ENCODE measurements at places on chromosomes 6 and 20. TPM values are rescaled to one million over a fixed set of nuclear protein-coding genes. Genes with fewer than 3 reads are reported as not detected.

Gene CCM2L
- total RNA-seq: 6.4 TPM

Gene L3MBTL1
- 15.3 TPM for total RNA-seq

Gene DEFB124
- total RNA-seq: not detected

Gene ELOVL2
- total RNA-seq: 0.41 TPM

Gene MGME1
- total RNA-seq: 7.4 TPM

Gene SLC44A4
- 5.8 TPM for total RNA-seq

Gene RGS17
- 3.4 TPM for total RNA-seq

Gene SLC17A2
- total RNA-seq: not detected

Gene MCCD1
- total RNA-seq: not detected

- H3K27me3 ChIP-seq: no peaks in the 10 kb centered on the region
- no peak overlapping the region for H3K4me3 ChIP-seq
- H3K27ac ChIP-seq: no peak overlapping the region
- H3K4me1 ChIP-seq: no peaks in the 10 kb centered on the region
- no peaks in the 10 kb centered on the region for H3K36me3 ChIP-seq
These were observed 44.7 kb downstream of the BMP6 start for GRCh38 chr6:7770601-7771000.

DNA sequence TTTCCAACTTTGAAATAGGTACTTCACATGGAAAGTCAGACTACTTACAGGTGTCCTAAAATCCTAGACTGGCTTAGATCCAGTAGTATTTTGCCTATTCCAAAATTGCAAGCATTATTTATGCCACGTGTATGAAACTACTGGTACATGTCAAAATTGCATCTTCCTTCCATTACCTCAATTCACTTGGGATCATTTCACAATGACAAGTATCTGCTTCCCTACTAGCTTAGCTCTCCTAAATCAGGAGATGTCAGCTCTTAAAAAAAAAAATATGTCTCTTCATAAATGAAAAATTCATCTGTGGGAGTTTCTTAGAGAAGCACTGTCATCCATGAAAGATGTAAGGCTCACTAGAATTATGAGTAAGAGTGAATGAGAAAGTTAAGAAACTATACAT lies 466.6 kb upstream of the MANEA start:
- no peak overlapping the region for H3K4me3 ChIP-seq
- H3K27ac ChIP-seq: no peak overlapping the region
- H3K36me3 ChIP-seq: no peaks in the 10 kb centered on the region
- no peaks in the 10 kb centered on the region for H3K4me1 ChIP-seq
- no peak for DNase-seq

- no peaks in the 10 kb centered on the region for H3K36me3 ChIP-seq
- H3K4me3 ChIP-seq: peak overlapping the region; percentile 91
- no peaks in the 10 kb centered on the region for H3K27me3 ChIP-seq
- H3K4me1 ChIP-seq: no peaks in the 10 kb centered on the region
- no peak overlapping the region for H3K27ac ChIP-seq
- no peak for DNase-seq
These were observed 927 bp downstream of the IL20RA start for GRCh38 chr6:137043710-137044365.

GRCh38 chr6:53315086-53315724 lies 33.5 kb downstream of the ELOVL5 start:
- no peak for DNase-seq
- no peak overlapping the region for H3K27ac ChIP-seq
- H3K4me1 ChIP-seq: peaks cover 38% of the 10 kb centered on the region
- H3K36me3 ChIP-seq: no peaks in the 10 kb centered on the region

DNA sequence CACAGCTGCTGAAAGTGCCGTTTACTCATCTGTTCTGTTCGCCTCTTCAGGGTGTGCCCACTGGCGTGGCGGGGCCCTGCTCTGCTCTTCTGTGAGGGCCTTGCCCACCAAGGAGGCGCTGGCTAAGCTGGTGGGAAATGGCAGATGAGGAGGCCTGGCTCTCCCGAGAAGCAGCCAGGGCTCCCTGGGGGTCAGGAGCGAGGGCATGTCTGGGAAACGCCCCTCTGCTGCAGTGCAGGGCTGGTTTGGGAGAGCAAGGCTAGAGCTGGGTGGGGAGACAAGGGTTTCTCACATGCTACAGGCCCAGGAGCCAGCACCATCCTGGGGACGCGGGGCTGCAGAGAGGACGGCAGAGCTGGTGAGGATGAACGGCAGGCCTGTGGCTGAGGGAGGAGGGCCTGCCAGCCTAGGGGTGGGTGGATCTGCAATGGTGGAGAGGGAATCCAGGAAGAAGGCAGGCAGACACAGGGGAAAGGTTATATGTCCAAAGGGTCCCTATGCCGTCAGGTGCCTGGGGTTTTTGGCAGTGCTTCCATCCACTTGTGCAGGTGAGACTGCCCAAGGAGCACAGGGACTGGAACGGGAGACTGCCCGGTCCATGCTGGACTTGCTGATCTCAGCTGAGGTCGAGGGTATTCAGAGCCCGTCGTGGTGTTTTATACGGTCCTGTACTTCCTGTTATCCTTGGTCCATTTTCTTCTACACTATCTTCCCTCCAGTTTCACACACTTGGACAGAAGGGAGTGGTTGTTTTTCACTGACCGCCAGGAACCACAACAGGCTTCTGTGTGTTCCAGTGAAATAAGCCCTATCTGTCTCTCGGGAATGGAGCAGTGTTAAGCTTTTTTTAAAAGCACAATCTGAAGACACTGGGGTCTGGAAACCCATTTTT lies 119.2 kb downstream of the SYCP2 start:
- no peak overlapping the region for H3K4me3 ChIP-seq
- no peaks in the 10 kb centered on the region for H3K36me3 ChIP-seq
- no peak for DNase-seq

DNA sequence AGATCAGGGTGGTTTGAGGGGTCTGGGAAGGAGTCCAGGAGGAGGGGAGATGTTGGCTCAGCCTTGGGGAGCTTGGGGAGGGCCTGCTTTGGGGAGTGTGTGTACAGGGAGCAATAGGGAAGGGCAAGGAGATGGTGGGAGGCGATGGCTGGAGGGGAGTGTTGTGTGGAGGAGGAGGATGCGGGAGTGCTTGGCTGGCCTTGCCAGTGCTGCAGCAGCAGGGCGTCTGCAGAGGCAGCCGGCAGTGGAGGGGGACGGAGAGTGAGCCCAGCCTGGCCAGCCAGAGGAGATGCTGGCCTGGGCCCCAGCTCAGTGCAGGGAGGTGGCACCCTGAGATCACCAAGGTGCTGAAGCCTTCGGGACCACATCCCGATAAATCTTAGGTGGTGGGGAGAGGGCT lies 3.9 kb downstream of the IP6K3 start:
- no peak overlapping the region for H3K27ac ChIP-seq
- DNase-seq: no peak
- H3K27me3 ChIP-seq: no peaks in the 10 kb centered on the region
- no peaks in the 10 kb centered on the region for H3K36me3 ChIP-seq
- no peak overlapping the region for H3K4me3 ChIP-seq

GRCh38 chr20:47509104-47509661 lies 7.5 kb downstream of the NCOA3 start:
- no peaks in the 10 kb centered on the region for H3K36me3 ChIP-seq
- H3K4me3 ChIP-seq: no peak overlapping the region
- H3K4me1 ChIP-seq: peaks cover 20% of the 10 kb centered on the region

DNA sequence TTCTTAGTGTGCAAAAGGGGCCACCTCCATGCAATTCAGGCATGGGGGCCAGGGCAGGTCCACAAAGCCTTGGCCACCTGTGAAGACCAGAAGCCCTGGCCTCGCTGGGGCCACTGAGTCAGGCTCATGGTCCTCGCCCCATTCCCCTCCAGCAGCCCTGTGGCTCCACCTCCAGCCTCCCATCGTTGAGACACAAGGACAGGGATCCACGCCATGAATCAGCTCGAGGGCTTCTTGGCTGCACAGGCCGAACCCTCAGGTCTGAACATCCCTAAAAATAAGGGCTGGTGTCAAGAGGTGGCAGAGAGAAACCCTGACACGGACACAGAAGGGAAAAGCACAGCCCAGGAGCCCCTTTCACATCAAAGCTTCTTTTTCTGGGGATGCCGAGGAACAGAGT lies 68.6 kb upstream of the QKI start:
- H3K27ac ChIP-seq: peak overlapping the region; percentile 74
- H3K27me3 ChIP-seq: no peaks in the 10 kb centered on the region
- H3K36me3 ChIP-seq: no peaks in the 10 kb centered on the region
- peak overlapping the region; percentile 67 for H3K4me3 ChIP-seq

DNA sequence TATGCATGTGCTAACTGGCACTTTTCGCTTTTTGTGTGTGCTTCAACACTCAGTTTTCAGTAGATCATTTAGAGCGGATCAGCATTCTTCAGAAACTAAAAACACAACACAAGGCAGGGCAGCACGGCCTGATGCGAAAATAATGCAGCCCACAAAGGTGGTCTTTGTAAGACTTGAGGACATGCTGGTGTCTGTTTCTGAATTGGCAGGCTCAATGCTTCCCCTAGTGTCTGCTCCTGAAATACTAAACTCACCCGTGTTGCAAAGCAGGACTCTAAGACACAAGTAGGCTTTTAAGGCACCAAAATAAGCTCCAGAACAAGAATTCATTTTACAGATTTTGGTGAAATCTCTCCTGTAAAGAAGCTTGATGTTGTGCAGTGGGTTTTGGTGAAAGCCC lies 676.5 kb downstream of the TENT5A start:
- no peak overlapping the region for H3K4me3 ChIP-seq
- H3K27ac ChIP-seq: no peak overlapping the region
- DNase-seq: no peak
- H3K4me1 ChIP-seq: no peaks in the 10 kb centered on the region
- H3K36me3 ChIP-seq: no peaks in the 10 kb centered on the region

- H3K27me3 ChIP-seq: no peaks in the 10 kb centered on the region
- H3K4me1 ChIP-seq: no peaks in the 10 kb centered on the region
- no peak overlapping the region for H3K4me3 ChIP-seq
- DNase-seq: no peak
- no peaks in the 10 kb centered on the region for H3K36me3 ChIP-seq
These were observed 512.4 kb downstream of the CD83 start for GRCh38 chr6:14630016-14630415.

GRCh38 chr20:50321797-50322480 lies 131.3 kb downstream of the CEBPB start:
- no peak for DNase-seq
- H3K27ac ChIP-seq: peak overlapping the region; percentile 77
- H3K36me3 ChIP-seq: no peaks in the 10 kb centered on the region
- peaks cover 16% of the 10 kb centered on the region for H3K4me1 ChIP-seq
- no peaks in the 10 kb centered on the region for H3K27me3 ChIP-seq
- H3K4me3 ChIP-seq: peak overlapping the region; percentile 60

- no peak for DNase-seq
- no peaks in the 10 kb centered on the region for H3K27me3 ChIP-seq
- no peak overlapping the region for H3K4me3 ChIP-seq
These were observed 67.4 kb downstream of the SRC start for GRCh38 chr20:37413379-37413778.

GRCh38 chr20:61135266-61135665 lies 116.8 kb upstream of the CDH4 start:
- H3K4me3 ChIP-seq: no peak overlapping the region
- H3K36me3 ChIP-seq: no peaks in the 10 kb centered on the region
- H3K27me3 ChIP-seq: no peaks in the 10 kb centered on the region
- no peaks in the 10 kb centered on the region for H3K4me1 ChIP-seq
- no peak for DNase-seq

GRCh38 chr6:110266996-110267395 lies 86.8 kb downstream of the CDC40 start:
- no peaks in the 10 kb centered on the region for H3K36me3 ChIP-seq
- H3K27ac ChIP-seq: no peak overlapping the region
- H3K27me3 ChIP-seq: no peaks in the 10 kb centered on the region

GRCh38 chr6:155580904-155581303 lies 125.3 kb upstream of the NOX3 start:
- H3K27ac ChIP-seq: no peak overlapping the region
- no peak for DNase-seq
- peaks cover 4% of the 10 kb centered on the region for H3K4me1 ChIP-seq
- no peaks in the 10 kb centered on the region for H3K36me3 ChIP-seq

DNA sequence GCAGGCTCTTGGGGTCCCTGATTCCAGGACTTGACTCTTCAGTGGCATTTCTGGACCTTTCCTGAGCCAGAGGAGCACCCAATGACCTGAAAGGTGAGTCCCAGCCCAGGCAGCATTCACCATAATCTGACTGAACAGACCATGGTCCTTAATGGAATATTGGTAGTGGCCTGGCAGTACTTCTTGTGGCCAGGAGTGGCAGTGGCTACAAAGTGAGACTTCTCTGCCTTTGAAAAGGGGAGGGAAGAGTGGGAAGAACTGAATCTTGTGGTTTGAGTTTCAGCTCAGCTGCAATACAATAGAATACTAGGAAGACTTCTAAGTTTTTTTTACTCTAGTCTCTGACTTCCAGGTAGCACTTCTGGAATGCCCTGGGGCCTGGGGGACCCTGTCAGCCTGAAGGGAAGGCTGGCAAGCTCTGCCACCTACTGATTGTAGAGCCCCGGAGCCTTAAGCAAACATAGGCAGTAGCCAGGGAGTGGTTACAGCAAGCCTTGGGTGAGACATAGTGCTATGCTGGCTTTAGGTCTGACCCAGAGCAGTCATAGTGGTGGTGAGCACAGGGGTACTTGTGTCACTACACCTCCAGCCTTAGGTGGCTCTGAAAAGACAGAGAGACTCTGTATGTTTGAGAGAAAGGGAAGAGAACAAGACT lies 674.2 kb upstream of the MANEA start:
- H3K4me3 ChIP-seq: no peak overlapping the region
- no peak for DNase-seq
- H3K4me1 ChIP-seq: no peaks in the 10 kb centered on the region
- no peaks in the 10 kb centered on the region for H3K36me3 ChIP-seq
- no peaks in the 10 kb centered on the region for H3K27me3 ChIP-seq
- no peak overlapping the region for H3K27ac ChIP-seq

- no peak overlapping the region for H3K4me3 ChIP-seq
- no peaks in the 10 kb centered on the region for H3K36me3 ChIP-seq
- no peak overlapping the region for H3K27ac ChIP-seq
- H3K4me1 ChIP-seq: no peaks in the 10 kb centered on the region
- DNase-seq: no peak
These were observed 93.3 kb upstream of the MARCKS start for GRCh38 chr6:113763876-113764275.
